Stimulated activated CD4-positive, alpha-beta T cell treated with anti-CD3 and anti-CD28 coated beads, TNF-alpha, amount 100 ng/mL, for 1 hour (primary cell): ENCODE measurements at places on chromosomes 11 and 22.

- DNase-seq, result no peak
These were observed 15.5 kb upstream of the TMEM135 start for GRCh38 chr11:87022254-87022653.

GRCh38 chr11:59625703-59626102 lies 10.1 kb upstream of the OSBP start:
- no peak for DNase-seq

- DNase-seq, result no peak
These were observed 1.1 kb downstream of the DPF2 start for GRCh38 chr11:65334696-65335295.

GRCh38 chr22:26377170-26377830 lies 51.8 kb upstream of the ASPHD2 start:
- DNase-seq, result no peak

DNA sequence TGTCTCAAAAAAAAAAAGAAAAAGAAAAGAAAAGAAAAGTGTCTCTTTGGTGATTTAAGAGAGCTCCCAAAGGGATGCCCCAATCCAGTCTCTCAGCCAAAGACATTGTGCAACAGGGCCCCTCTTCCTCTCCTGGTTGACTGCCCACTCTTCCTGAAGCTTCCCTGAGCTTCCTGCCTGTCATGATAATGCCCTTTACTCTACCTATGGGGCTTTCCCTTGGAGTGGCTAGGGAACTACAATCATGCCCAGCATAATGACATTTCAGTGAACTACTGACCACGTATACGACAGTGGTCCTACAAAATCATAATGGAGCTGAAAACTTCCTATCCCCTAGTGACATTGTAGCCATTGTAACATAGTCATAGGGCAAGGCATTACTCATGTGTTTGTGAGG lies 118.0 kb downstream of the RASSF10 start:
- DNase-seq, result no peak

- DNase-seq, result no peak
These were observed 206.7 kb downstream of the SBF2 start for GRCh38 chr11:10087186-10087922.

GRCh38 chr11:108115500-108116140 lies 5.7 kb upstream of the ACAT1 start:
- no peak for DNase-seq

DNA sequence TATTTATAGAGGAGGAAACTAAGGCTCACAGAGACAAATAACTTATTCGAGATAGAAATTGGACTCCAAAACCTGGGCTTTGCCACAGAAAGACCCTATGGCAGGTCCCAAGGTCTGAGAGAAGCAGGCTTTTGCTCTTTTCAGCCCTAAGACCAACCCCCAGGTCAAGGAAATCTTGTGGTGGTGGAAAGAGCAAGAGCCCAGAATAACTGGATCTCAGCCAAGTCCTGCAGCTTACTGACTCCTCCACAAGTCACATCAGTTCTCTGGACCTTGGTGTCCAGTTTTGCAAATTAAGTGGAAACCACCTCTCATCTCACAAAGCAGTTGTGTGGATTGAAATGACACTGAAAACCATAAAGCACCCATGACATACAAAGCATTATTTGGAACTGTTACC lies 122.2 kb downstream of the C11orf58 start:
- DNase-seq, result no peak

DNA sequence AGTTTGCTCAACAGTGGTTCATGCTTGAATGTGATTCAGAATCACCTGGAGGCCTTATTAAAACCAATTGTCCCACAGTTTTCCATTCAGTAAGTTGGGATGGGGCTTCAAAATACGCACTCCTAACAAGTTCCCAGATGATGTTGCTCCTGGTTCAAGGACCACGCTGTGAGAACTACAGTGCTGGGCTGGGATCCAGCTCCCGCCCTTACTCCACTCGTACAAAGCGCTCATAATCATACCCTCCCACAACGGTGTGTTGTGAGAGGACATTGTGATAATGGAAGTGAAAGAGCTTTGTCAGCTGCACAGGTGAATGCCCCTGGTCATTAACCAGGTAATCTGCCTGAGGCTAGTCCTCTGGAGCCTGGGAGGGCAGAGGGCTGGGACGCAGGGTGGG lies 1.3 kb upstream of the CD82 start:
- no peak for DNase-seq

- DNase-seq, result no peak
These were observed 2.5 kb downstream of the PKP3 start for GRCh38 chr11:396511-396947.

DNA sequence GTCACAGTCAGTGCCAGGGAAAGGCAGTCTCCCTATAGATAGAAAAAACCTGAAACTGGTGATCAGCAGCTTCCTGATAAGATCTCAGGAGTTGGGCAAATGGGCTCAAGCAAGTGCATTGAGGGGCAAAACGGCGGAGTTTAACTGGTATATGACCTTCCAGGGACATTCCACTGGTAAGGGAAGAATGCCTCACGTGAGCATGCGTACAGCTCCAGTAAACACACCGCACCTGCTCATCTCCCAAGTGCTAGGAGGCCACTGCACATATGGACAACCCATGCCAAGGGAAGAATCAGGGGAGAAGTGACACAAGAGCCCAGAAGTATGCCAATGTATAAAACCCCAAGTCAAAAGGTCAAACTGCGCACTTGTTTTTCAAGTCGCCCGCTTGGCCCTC lies 11.6 kb downstream of the HEPHL1 start:
- no peak for DNase-seq

- DNase-seq, result no peak
These were observed 23.2 kb upstream of the ST3GAL4 start for GRCh38 chr11:126332221-126332711.

DNA sequence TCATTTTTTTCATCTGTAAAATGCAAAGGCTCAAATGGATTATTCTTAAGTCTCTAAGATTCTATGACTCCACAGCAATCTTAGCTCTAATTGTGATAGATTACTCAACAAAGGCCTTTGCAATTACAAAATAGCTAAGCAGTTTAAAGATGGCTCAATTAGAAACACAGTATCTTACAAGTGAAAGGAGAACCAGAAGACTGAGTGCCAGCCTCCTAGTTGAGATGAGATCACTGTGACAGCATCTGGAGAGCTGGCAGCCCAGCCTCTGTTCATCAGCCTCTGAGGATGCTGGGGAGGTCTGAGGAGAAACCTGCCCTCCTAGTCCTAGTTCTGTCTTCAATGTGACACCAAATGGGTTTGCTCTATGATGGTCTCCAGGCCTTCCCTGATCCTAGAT lies 158.4 kb upstream of the NARS2 start:
- no peak for DNase-seq

- DNase-seq, result no peak
These were observed 144.1 kb downstream of the BBOX1 start for GRCh38 chr11:27184458-27185312.

GRCh38 chr11:64086258-64087123 lies 50.8 kb downstream of the FLRT1 start:
- no peak for DNase-seq

DNA sequence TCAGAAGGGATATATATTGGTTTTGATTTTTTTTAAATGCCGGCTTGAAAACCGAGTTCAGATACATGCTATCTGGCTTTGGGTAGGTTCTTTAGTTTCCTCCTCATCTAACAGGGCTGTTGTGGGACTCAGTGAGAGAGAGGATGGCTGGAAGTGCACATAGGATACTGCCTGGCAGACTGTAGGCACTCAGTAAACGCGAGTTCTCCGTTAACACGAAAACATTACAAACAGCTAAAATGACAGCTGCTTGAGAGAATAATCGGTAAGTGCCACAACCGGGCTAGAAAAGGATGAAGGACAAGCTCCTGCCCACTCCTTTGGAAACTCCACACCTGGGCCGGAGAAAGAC lies 369 bp downstream of the XRRA1 start:
- no peak for DNase-seq

GRCh38 chr22:46373921-46374662 lies 38.6 kb downstream of the TRMU start:
- DNase-seq, result no peak

- no peak for DNase-seq
These were observed 110.5 kb downstream of the KCNQ1 start for GRCh38 chr11:2555336-2555735.

- no peak for DNase-seq
These were observed 27.8 kb downstream of the KCNQ1 start for GRCh38 chr11:2472428-2473186.

- no peak for DNase-seq
These were observed 25.0 kb upstream of the PRSS23 start for GRCh38 chr11:86775361-86775760.

DNA sequence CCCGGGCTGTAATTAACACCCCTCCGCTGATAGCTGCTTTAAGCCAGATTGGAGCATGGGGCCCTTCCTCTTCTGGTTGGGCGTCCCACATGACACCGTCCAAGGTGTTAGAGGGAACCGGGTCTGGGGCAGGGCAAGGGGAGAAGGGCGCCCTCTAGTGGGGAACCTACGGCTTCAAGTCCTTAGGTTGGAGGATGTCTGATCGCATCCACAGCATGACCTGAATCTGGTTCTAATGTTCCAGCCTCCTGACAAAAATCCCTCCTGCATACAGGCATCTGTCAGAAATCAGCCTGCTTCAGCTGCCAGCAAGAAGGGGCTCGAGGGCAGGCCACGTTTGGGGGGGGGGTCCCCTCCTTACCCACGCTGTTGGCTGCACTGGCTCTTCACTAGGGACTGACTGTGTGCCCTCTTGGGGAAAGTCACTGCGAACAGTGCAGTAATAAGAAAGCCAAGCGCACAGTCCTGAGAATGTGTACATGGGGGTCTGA lies 94.2 kb upstream of the TBCEL start:
- no peak for DNase-seq

DNA sequence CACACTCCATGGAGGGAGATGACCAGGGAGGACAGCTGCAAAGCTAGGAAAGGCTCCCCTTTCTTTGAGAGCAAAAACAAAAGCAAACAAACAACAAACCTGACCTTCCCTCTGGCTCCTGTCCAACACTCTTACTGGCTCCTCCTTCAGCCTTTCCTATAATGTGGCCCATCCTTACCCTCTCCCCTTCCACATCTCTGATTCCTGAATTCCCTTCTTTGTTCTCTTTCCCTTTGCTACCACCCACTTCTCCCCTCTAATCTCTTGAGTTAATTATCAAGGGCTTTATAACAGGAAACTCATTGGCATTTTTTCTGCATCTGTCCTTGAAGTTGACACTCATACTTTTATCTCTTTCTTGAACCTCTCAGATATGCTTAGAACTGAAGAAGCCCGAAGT lies 56.3 kb downstream of the ZNF280B start:
- DNase-seq, result no peak

DNA sequence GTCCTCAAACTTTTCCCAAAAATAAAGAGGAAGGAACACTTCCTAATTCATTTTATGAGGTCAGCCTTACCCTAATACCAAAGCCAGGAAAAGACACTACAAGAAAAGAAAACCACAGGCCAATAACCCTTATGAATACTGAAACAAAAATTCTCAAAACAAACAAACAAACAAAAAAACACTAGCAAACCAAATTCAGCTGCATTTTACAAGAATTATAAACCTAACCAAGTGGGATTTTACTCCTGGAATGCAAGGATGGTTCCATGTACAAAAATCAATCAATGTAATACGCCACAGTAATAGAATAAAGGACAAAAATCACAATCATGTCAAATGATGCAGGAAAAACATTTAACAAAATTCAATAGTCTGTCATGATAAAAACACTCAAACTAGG lies 13.3 kb downstream of the ARVCF start:
- DNase-seq, result no peak

- DNase-seq, result no peak
These were observed 64.8 kb downstream of the IGF2 start for GRCh38 chr11:2074266-2074825.

- DNase-seq, result no peak
These were observed at the start of gene AMPD3 for GRCh38 chr11:10454878-10455631. AMPD3 (plus strand) TSS chr11:10455264; CDS start chr11:10461520, 6,256 bp downstream.

GRCh38 chr11:46298699-46299433 lies 21.4 kb downstream of the CREB3L1 start:
- no peak for DNase-seq

DNA sequence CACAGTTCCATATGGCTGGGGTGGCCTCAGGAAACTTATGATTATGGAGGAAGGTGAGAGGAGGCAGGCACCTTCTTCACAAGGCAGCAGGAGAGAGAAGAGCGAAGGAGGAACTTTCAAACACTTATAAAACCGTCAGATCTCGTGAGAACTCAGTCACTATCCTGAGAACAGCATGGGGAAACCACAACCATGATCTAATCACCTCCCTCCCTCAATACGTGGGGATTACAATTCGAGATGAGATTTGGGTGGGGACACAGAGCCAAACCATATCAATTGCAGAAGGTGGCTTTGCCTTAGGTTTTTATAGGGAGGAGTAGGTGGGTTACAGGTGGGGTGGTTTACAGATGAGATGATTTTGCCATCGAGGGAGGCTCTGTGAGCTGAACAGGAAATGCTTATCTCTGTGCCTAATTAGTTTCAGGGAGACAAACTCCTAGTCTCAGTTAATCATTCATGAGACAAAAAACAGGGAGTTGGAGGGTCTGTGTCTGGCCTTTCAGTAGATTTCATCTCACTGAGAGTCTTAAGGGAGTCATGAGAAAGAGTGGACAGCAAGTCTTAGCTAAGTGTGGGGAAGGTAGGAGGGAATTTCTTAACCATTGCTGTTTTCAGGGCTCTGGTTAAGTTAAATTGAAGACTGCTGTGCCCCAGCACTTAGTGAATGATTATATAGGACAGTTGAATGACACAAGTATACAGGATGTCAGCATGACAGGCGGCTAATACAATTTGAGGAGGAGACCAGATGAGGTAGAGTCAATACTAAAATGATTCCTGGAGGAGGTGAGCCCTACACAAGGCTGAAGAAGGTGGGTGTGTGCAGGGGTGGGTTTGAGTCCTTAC lies 47.7 kb downstream of the CWC15 start:
- DNase-seq, result no peak

DNA sequence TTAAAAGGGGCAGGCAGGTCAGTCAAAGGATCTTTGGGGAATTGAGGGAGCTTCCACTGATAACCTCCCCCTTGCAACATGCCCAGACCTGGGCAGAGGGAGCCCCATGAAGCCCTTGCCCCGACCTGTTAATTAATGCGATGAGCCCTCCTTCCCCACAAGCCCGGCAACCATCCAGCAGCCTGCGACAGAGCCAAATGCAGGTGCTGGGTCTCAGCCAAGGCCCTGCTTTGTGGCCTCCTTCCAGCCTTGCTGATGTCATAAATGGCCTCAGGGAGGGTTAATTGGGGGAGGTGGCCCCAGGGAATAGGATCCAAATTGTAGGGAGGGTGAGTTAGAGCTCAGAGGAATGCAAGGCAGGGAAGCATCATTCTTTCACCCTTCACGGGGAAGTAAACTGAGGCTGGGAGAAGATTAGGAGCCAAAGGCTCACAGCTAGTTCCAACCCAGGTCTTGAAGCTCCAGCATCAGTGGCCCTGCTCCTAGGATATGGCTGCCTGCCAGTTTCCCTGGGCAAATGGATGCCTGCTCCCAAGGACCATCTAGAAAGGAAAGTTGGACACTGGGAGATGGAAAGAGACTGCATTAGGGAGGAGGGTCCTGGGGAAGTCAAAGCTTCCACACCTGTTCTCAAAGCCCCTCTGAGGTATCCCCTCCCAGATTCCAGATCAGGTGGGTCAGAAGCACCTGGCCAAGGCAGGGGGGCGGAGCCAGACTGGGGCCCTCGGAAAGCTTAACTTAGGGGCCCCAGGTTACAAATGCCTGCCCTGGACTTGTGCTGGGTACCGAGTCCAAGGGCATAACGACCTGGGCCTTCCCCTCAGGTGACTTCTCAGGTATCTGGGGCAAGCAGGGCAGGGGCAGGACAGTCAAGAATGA lies 34.1 kb downstream of the LMO1 start:
- DNase-seq, result no peak

GRCh38 chr11:16966930-16967671 lies 47.1 kb downstream of the PLEKHA7 start:
- DNase-seq, result no peak

GRCh38 chr11:64870176-64870892 lies 8.1 kb downstream of the EHD1 start:
- no peak for DNase-seq
